ENCODE measurements at places on chromosomes 7 and 10. TPM values are rescaled to one million over a fixed set of nuclear protein-coding genes. Genes with fewer than 3 reads are reported as not detected.

DNA sequence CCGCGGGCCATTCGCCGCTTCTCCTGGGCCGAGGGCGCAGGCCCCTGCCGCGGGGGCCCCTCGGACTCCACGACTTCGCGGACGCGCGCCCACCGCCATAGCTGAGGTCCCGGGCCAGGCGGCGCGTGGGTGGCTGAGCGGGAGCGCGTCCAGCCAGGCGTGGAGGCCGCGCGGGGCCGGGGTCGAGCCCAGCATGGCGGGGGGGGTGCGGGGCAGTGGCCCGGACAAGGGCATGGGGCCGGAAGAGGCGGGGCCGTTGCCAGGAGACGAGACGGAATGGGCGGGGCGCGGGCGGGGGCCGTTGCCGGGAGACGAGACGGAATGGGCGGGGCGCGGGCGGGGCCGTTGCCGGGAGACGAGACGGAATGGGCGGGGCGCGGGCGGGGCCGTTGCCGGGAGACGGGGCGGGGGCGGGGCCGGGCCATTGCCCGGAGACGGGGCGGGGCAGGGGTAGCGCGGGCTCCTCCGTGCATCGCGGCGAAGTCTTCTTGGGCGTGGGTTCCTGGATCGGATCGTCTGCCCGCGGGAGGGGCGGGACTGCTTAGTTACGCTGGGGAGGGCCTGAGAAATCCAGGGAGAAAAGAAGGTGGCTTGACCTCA lies 14.8 kb downstream of the ADAM8 start:
- no peak for DNase-seq

GRCh38 chr7:22356701-22357310 lies at the start of gene RAPGEF5:
Gene RAPGEF5 (minus strand): TSS chr7:22357154. CDS start chr7:22357060, 94 bp downstream.
- no peak for DNase-seq

- DNase-seq: no peak
Observed at GRCh38 chr10:132257271-132257670, 50.5 kb downstream of the STK32C start.

- DNase-seq: no peak
Observed at GRCh38 chr7:98228801-98229200, 17.6 kb downstream of the BHLHA15 start.

- DNase-seq: no peak
Observed at GRCh38 chr10:127833804-127834203, 58.9 kb downstream of the CLRN3 start.

GRCh38 chr7:129454249-129454551 lies 20.0 kb downstream of the STRIP2 start:
- no peak for DNase-seq

DNA sequence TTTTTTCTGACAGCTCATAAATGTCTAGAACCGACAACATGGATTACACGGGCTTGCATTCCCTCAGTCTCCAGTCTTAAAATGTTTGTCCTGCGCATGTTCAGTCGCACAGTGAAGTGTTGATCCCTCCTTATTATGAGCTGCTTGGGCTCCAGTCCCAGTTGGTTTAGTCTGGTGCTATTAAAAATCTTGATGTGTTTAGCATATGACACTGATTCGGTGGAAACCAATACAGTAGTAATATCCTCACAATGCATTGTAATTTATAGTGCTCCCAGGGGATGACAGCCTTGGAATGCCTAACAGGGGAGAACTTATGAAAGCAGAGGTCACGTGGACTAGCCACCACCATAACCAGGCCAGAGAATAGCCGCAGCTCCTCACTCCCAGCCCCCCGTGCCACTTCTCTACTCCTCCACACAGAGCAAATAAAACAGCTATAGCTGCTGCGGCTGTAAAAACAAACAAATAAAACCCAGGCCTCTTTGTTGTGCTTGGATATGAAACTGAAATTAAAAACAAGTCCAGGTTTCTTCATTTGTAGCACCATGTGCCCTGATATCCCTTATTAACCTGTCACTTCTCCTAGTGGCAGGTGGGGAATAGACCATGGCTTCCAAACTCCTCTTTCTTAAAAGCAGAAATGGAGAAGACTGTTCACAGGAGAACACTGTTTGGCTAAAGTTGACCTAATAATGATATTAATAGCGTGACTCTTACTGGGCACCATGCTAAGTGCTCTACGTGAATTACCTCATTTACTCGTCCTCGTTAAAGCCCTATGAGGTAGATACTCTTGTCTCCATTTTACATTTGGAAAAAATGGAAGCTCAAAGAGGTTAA lies 7.7 kb downstream of the DPCD start:
- no peak for DNase-seq

GRCh38 chr7:3194501-3195141 lies 106.4 kb upstream of the SDK1 start:
- DNase-seq: peak; percentile 67

DNA sequence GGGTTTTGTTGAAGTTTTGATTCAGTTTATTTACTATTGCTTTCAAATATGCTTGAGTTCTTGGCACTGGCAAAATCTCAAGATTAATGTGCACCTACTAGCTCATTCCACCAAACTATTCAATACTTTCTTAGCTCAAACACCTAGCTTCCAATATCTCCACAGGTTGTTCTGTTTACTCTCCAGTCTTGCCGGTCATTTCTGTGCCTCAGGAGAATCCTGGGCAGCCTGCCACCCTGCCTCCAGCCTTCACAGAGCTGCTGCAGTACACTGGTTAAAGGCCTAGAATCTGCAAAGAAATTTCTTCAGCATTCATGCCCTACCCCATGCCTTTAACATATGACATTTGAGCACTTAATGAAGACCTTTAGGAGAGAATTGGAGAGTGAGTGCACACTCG lies 4.0 kb upstream of the TMEM106B start:
- no peak for DNase-seq

GRCh38 chr7:30656006-30656957 lies 26.0 kb downstream of the CRHR2 start:
- DNase-seq: no peak

GRCh38 chr7:64885520-64886240 lies 17.4 kb upstream of the ZNF273 start:
- no peak for DNase-seq

DNA sequence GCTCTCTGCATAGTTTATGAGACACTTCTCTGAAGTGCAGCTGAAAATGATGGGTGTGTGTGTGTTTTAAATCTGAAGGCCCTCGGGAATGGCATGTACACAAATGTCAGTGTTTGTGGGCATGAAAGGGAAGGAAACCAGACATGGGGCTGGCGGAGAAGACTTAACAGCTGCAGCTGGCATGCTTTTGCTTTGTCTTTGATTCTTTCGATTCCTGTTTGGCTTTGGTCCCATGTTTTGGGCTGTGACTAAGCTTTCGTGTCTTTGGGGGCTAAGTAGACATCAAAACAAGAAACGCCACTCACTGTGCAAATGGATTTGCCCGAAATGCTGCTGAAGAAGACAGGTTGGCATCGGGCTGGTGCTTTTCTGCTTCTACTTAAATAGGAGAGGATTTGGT lies 179.3 kb downstream of the PFKFB3 start:
- no peak for DNase-seq

DNA sequence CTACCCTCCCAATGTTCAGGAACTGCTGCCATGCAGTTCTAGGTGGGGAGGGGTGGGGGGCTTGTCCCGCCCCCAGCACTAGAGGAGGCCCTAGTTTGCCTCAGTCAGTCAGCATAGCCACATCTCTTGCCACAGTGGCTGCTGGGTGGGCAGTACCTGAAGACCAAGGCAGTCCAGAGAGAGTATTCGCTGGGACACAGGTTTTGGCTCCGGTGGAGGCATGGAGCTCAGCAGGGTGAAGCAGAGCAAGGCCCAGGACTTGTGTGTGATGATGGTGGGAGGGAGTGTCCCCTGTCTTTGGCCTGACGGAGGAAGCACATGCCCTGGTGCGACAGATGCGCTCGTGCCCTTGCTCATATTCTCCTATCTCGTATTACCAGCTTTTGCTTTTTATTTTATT lies 24.7 kb upstream of the ZCCHC24 start:
- no peak for DNase-seq

GRCh38 chr10:66144016-66144415 lies 781.8 kb upstream of the LRRTM3 start:
- DNase-seq: no peak

DNA sequence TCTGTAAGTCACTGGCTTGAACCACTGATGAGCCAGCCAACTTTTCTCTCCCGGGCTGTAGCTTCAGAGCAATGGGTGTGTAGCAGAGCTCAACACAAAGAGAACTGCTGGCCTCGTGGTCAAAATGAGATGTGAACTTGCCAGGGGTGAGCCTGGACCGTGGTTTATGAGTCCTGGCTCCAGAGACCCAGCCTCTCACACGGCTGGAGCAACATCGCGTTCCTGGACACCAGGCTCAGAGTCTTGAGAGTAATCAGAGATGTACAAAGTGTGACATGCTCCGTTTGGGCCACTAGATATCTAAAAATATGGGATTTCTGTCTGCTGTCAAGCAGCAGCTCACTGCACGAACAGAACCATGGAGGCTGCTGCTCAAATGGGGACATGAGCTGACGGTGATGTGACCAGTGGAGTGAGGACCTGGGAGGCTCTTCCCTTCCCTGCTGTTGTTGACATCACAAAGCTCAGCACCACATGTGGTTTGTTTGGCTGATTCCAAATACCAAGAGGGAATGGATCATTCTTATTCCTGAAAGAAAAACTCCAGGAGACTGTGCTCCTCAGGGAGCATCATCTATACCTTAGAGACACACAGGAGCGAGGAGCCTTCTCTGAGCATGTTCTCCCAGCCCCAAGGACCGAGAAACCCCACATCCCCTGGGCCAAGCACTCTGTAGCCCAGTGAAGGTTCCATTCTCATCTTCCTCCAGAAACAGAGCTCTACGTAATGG lies 9.2 kb upstream of the SVIL start:
- DNase-seq: no peak

- DNase-seq: peak; percentile 52
Observed at GRCh38 chr7:149883452-149883861, 9.7 kb downstream of the ATP6V0E2 start.

DNA sequence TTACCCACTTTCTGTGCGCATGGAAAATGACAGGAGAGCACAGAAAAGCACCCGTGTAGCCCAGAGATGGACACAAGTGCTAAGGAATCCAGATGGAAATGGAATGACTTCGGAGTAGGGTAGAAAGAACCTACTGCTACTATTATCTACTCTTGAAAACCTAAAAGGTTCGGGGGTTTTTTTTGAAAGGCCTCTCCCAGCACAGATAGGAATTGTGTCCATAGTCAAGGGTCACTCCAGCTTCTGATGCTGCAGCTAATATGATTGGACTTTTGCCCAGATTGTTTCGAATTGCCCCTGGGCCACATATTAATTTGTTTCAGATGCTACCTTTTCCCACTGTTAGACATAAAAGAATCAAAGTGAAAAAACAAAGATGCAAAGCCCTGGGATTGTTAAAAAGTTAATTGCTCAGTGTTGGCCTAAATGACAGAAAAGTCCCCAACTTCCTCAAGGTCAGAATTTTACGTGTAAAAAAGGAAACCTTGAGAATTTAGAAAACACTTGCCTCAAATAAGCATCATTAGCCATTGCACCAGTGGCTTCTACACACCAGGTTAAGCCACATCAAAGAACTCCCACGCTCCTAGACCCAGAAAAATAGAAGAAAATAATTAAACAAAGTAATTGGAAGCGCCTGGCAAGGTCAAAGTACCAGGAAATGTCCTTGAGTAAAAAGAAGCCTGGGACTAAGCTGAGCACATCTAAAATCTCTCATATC lies 40.8 kb upstream of the INSIG1 start:
- DNase-seq: no peak

GRCh38 chr7:33961948-33962347 lies 56.6 kb downstream of the BMPER start:
- no peak for DNase-seq

GRCh38 chr10:119413471-119414080 lies 128.9 kb downstream of the RGS10 start:
- DNase-seq: no peak

DNA sequence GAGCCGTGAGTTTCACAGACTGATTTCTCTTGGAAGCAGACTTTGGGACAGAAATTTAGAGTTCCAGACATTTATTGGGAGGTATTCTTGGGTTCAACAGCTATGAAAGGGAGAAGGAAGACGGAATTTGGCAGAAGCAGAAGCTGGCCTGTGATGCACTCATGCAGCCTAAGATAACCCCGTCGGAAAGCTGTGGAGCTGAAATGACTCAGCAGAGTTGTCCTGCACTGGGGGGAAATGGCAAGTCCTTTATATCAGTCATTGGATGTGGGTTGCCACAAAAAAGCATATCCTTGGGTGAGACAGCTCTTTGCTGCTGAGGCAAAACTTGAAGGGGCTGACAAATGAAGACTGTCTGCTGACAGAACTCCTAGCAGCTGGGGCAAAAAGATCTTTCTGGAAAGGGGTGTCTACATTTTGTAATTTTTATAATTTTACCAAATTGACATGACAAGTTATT lies 11.5 kb upstream of the MICU1 start:
- no peak for DNase-seq

GRCh38 chr10:486666-487322 lies 202.7 kb downstream of the DIP2C start:
- no peak for DNase-seq

GRCh38 chr10:76082232-76082631 lies 650.8 kb downstream of the LRMDA start:
- DNase-seq: no peak

- no peak for DNase-seq
Observed at GRCh38 chr7:14191686-14192098, 202.2 kb upstream of the ETV1 start.

DNA sequence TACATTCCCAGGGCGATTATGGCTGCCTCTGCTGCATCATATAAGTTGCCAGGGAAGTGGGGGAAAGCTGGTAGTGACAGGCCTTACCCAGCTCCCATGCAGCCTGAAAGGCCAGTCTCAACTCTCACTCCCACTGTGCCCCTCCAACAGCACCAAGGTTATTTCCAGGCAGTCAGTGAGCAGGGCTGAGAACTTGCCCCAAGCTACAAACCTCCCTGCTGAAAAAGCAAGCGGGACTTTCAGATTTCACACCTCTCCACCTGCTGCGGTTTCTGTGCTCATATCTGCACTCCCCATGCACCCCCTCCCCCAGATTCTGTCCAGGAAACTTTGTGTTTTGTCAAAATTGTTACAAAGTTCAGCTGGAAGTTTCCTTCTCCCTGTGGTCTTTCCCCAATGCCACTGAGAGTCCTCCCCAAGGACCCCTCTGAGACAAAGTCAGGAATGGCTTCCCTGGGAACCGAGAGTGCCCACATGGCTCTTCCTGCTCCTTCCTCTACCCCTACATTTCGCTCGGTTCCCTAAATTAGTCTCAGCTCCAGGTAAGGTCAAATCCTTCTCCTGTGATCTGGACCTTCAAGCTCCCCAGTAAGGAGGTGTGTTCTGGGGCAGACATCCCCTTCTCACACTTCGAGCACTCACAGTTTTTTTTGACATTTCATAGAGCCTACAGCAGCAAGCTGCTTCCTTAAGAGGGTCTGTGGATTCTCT lies 25.3 kb upstream of the WNT2 start:
- no peak for DNase-seq

GRCh38 chr10:87739703-87740102 lies 78.3 kb downstream of the ATAD1 start:
- DNase-seq: no peak

TMEM184A gene
- 6.1 TPM for polyA plus RNA-seq

KCP gene
- polyA plus RNA-seq: 21.6 TPM

MMP21 gene
- 0.30 TPM for polyA plus RNA-seq

EPHA1 gene
- 20.2 TPM for polyA plus RNA-seq

PRLHR gene
- not detected for polyA plus RNA-seq

CCDC201 gene
- polyA plus RNA-seq: not detected

MEOX2 gene
- 1.6 TPM for polyA plus RNA-seq

HKDC1 gene
- 15.3 TPM for polyA plus RNA-seq

TSPAN33 gene
- 61.0 TPM for polyA plus RNA-seq

ZNF786 gene
- 9.3 TPM for polyA plus RNA-seq

KNDC1 gene
- polyA plus RNA-seq: 8.3 TPM
